Activated CD4-positive, alpha-beta T cell treated with anti-CD3 and anti-CD28 coated beads for 1 hour (primary cell): ENCODE measurements at places on chromosomes 3 and 15.

- no peak for DNase-seq
These were observed 46.3 kb downstream of the GOLIM4 start for GRCh38 chr3:168049367-168049974.

DNA sequence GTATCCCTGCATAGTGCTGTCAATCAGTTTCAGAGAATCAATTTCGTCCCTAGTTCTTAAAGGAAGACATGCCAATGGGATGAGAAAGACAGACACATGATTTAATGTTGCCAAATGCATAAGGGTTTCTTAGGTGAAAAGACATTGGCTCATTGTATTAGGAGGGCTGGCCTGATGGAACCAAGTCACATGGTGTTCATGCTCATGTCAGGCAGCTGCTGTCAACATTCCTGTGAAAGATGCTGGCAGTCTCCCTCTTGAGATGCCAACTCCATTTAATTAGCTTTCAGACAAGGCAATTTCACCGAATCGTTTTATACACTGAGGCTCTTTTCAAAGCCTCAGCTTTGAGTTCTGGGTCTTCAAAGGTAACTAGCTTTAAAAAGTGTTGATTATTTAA, 16.1 kb upstream of the IL1RAP start:
- no peak for DNase-seq

- no peak for DNase-seq
These were observed 149.8 kb downstream of the APBA2 start for GRCh38 chr15:29035336-29036285.

- peak; percentile 40 for DNase-seq
These were observed 14.2 kb downstream of the CIB1 start for GRCh38 chr15:90219421-90220141.

- no peak for DNase-seq
These were observed 41.8 kb upstream of the TUSC7 start for GRCh38 chr3:116667791-116668190.

- DNase-seq, result no peak
These were observed 961.4 kb downstream of the VGLL3 start for GRCh38 chr3:86029590-86029989.

DNA sequence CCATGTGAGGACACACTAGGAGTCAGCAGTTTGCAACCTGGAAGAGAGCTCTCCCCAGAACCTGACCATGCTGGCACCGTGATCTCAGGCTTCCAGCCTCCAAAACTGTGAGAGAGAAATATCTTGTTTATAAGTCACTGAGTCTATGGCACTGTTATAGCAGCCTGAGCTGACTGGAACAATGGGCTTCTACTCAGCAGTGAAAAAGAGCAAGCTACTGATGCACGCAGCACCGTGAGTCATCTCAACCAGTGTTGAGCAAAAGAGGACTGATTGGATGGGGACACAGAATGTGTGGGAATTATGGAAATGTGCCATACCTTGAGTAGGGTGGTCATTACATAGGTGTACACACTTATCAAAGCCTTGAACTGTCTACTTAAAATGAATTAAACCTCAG, 230.4 kb downstream of the PLCL2 start:
- no peak for DNase-seq

GRCh38 chr3:10432156-10432845, 73.1 kb downstream of the ATP2B2 start:
- DNase-seq, result no peak

GRCh38 chr3:141959589-141960554, 83.4 kb downstream of the ATP1B3 start:
- DNase-seq, result no peak

DNA sequence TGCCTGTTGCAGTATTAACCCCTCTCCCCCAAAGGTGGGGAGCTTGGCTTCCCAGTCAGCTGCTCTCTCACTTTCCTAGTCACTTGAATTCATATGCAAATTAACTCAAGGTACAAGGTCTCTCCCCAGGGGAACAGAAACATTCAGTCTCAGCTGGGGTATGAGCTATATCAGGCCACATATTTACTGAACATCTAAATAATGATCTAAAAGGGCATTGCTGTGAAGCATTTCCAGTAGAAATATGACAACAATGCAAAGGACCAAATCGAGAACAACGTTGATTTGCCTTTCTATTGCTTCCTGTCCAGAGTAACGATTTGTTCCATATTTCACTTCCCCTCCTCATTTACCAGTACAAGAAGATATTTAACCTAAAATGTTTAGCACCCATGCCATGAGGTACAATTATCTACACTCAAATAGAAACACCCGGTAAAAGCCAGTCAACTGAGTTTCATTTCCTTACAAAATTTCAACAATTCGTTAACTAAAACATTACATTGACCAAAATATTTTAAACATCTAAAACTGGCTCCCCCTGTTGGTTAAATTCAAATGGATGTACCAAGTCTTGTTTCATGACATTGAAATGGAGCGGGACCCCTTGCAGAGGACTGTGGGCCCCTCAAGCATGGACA, 36.5 kb upstream of the KLHL6 start:
- no peak for DNase-seq
